ENCODE measurements at places on chromosomes 11 and 22.

- no peak for DNase-seq
Measured at GRCh38 chr22:37021041-37021440, 1.5 kb downstream of the MPST start.

DNA sequence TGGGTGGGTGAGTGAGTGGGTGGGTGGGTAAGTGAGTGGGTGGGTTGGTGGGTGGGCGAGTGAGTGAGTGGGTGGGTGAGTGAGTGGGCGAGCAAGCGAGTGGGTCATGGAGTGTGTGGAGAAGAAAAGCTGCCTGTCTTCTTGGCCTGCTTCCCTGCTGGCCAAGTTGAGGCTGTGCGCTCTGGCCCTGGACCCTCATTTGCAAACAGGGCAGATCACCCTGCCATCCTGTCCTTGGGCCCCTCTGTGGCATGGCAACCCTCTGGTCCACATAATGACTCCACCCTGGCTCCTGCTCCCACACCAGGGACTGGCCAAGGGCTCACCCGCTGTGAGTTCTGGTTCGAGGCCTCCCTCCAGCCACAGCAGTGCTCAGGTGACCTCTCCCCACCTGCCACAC lies 35.1 kb downstream of the CAPN1 start:
- no peak for DNase-seq

DNA sequence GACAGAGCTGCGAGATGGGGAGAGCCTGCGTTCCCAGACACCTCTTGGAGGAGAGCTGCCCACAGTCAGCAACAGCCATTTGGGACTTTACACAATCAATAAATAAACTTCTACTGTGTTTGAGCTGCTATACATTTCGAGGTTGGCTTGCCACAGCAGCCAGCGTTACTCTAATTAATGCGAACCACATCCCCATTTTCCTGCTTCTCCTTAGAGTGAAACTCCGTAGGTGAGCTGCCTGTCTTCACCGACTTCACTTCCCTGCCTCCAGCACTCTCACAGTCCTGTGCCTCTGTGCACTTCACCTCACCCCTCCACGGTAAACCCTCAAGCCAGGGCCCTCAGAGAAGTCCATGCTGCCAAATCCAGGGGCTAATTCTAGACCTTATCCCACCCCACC lies 5.9 kb upstream of the SLC22A12 start:
- no peak for DNase-seq

GRCh38 chr11:35035894-35036408 lies 103.0 kb upstream of the CD44 start:
- DNase-seq = peak; percentile 89

GRCh38 chr22:23831781-23832180 lies 7.0 kb downstream of the DERL3 start:
- DNase-seq = no peak

- DNase-seq = no peak
Measured at GRCh38 chr22:42793848-42794405, 63.1 kb downstream of the ARFGAP3 start.

DNA sequence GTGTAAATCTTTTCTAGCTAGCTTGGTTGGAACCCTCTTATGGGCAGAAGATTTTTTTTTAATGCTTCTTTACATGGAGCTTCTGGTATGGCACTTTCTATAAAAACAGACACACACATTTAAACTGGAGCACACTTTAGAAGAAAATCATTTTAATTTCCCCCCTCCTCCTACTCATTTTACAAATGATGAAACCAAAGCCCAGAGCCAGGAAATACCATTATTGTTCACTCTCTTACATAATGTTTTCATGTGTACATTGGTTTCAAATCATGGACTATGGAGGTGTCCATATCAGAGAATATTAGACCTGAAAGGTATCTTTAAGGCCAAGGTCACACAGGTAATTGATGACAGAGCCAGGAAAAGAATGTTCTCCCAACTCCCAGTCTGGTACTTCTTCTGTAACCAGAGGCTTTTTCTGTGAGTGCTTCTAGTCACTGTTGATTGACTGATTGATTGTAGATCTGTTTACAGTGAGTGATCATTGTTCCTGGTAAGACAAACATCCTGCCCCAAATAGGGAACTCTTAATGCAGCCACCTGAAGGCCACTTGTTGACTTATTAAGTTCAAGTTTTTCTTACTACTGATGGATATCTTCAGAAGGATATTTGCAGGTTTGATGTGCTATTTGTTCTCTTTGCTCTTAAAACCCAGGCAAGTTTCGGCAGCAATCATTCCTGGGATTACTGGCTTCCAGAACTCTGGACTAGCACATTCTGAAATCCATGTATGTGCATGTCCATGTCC lies 26.8 kb upstream of the ME3 start:
- DNase-seq = peak; percentile 26

GRCh38 chr11:121337078-121337477 lies 44.5 kb downstream of the SC5D start:
- DNase-seq = no peak

DNA sequence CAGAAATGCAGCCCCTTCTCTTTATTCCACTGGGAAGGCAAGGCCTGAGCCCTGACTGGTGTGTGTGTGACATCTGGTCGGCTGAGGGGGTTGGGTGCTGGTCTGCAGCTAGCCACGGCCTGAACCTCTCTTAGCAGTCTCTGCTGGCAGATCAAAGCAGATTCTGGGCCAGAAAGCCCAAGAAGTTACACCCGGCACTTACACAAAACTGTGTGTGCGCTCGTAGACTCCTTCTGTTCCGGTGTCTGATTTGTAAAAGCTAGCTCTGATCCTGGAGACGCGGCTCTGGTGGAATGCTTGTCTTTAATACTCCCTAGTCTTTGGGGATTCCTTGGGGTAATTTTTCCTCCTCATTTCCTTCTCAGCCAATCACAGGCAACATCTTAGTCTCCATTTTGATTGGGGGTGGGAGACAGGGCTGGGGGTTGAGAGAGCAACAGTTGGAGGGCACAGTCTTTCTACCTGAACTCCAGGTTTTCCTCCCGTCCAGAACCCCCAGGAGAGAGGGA lies 5.5 kb downstream of the PKNOX2 start:
- no peak for DNase-seq

DNA sequence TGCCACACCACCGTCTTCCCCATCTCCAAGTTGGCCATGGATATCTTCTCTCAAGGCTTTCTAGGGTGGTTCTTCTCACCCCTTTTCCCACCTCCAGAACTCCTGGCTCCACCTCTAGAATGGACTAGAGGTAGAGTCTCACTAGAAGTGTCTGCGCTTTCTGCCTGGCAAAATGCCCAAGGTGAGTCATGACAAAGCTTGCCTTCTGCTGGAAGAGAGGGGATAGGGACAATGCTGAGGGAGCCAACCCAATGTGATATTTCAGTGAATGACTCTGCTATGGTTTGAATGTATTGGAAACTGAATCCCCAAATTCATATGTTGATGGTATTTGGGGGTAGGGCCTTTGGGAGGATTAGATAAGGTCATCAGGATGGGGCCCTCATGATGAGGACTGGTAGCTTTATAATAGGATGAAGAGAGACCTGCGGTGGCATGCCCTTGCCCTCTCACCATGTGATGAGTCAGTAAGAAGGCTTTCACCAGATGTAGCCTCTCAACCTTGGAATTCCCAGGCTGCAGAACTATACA lies 4.1 kb upstream of the CD82 start:
- DNase-seq = peak; percentile 55

GRCh38 chr11:65801153-65801987 lies 14.5 kb downstream of the OVOL1 start:
- DNase-seq = no peak

DNA sequence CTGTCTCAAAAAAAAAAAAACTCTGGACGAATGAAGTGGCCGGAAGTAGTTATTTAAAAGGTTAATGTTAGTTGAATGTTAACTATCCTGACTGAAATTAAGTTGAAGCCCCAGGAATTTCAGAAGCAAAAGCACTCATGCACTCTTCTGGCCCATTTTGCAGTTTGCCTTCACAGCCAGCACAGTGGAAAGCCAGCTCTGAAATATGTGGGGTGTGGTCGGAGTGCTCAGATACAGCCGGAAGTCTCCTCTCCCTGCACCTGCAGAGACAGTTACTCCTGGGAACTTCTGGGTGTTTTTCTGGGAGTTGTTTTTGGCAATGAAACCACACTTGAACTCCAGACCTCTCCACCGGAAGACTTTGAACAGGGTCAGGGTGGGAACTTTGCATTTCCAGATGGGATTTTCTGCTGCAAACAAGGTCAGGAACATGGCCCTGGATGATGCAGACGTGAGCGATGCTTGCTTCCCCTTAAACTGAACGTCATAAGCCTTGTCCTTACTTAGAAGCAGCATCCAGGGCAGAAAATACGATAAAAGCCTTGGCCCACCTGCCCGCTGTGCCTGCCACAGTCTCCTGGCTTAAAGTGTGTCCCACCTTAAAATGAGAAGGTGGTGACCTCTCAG lies 21.5 kb upstream of the CABP2 start:
- DNase-seq = no peak

DNA sequence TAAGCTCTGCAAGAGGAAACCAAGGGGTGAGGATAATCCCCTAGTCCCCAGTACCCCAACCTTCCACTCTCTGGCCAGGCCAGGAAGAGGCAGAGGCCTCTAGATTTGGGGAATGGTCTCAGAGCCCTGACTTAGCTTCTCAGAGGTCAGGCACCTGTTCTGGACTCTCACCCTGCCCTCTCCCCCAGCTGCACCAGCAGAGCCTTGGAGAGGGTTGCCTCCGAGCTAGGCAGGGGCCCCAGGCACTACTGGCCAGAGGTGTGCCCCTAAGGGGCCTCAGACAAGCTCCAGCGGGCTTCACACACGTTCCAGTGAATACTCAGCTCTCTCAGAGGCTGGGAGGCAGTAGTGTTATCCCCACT lies 8.0 kb downstream of the FREY1 start:
- no peak for DNase-seq

GRCh38 chr11:130458410-130458729 lies 9.9 kb downstream of the ADAMTS15 start:
- no peak for DNase-seq

- peak; percentile 61 for DNase-seq
Measured at GRCh38 chr11:3341298-3341697, 37.6 kb downstream of the ZNF195 start.

DNA sequence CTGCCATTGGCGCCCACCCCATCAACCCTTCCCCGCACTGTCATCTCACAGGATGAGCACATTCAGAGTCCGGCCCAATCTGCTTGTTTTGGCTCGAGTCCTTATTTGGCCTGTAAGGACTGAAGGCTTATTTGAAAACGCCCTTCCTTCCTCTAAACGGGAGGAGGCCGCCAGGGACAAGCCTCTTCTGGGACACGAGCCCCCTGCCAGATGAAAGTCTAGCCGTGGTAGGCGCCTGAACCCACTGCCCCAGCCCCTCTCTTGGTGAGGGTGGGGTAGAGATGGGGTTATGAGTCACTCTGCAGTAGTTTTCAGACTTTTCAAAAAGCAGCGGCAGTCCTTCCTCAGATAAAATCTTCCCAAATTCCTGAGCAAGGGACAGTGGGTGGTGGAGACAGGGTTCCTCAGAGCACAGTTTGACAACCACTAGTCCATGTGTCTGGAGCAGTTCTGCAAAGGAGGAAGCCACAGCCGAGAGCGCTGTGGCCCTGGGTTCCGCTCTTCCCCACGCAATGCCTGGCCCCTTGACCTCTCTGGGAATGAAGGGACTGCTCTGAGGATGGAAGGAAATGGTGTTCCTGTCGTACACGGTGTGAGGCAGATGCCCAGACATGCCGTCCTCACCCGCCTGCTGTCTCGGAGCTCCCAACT lies 57.0 kb downstream of the MYH9 start:
- peak; percentile 50 for DNase-seq

- DNase-seq = no peak
Measured at GRCh38 chr11:68692871-68693483, 8.6 kb downstream of the GAL start.

- no peak for DNase-seq
Measured at GRCh38 chr22:19652316-19652715, 62.0 kb upstream of the SEPTIN5 start.

DNA sequence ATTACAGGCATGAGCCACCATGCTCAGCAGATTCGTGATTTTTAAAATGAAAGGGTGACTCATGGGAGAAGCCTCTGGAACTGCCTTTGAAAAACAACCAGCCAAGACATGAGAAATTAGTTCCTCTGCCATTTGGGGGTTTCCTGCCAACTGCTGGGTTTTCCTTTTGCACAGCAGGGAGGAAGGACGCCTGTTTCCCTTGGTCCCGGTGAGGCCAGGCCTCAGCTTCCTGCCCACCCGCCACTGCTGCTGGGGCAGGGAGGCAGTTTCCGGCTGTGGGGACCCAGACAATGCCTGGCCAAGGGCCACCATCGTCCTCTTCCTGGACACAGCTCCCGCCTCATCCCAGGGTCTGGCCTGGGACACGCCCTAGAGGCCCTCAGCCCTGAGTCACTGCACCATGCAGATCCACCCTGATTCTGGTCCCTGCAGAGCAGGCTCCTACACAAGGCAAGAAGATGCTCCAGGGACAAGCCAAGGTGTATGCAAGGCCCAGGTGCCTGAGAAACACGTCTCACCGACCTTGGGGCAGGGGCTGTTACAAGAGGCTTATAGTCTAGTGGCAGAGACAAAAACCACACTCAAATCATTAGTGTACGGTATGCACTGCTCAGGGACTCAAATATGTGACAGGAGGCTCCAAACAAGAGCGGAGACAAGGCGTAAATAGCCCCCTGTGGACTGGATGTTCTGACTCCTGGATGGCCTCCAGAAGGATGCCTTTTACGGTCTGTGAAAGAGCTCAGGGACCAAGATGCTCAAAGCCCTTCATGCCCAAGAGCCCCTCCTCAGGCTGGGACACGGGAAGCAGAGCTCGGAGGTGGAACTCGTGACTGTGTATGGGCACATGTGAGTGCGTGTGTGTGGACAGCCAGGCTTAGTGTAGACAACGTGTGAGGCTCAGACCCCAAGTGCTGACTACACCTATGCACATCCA lies 10.0 kb downstream of the PPM1F start:
- DNase-seq = peak; percentile 89

- DNase-seq = peak; percentile 86
Measured at GRCh38 chr22:41197038-41197972, 7.8 kb upstream of the L3MBTL2 start.

- no peak for DNase-seq
Measured at GRCh38 chr11:63908631-63909401, 8.1 kb downstream of the RCOR2 start.

GRCh38 chr11:34148504-34149165 lies 43.2 kb downstream of the NAT10 start:
- no peak for DNase-seq

DNA sequence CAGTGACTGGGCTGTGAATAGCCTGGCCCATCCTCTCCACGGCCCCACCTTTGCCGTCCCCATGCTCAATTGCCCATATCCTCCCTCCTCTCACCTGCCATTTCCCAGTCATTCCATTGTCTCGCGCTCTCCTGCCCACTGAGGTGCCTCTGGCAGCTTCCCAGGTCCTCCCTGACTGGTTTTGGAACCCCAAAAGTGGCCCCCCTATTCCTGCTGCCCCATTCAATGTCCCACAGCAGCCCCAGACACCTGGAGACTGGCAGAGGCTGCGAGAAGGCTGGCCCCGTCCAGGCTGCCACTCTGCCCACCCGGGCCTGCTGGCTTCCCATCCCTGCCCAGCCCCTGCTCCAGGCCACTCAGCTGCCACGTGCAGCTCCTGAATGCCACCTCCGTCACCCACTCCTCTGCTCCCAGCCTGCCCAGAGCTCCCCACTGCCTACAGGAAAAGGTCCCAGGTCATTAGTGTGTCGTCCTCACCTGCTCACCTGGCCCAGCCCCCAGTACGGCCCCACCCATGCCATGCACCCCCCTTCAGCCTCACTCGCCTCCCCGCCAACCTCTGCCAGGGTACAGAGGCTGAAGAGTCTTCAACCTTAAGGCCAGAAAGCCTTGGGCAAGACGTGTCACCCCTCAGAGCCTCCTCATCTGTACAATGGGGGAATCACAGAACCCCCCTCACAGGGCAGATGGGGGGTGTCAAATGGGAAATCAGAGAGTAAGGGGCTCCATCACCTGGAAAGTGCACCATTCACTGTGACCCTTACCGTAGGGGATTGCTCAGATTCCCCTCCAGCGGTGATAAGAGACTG lies 37.5 kb downstream of the KCNJ4 start:
- DNase-seq = no peak

GRCh38 chr11:32385998-32386397 lies 49.3 kb downstream of the WT1 start:
- peak; percentile 26 for DNase-seq
